ENCODE measurements at places on chromosomes 3 and 15.

GRCh38 chr3:170475092-170475685, 56.5 kb downstream of the CLDN11 start:
- DNase-seq = no peak

GRCh38 chr15:40285151-40285550, 2.3 kb upstream of the ANKRD63 start:
- no peak for DNase-seq

- DNase-seq = no peak
Measured at GRCh38 chr3:158407844-158408517, 163.0 kb upstream of the MLF1 start.

DNA sequence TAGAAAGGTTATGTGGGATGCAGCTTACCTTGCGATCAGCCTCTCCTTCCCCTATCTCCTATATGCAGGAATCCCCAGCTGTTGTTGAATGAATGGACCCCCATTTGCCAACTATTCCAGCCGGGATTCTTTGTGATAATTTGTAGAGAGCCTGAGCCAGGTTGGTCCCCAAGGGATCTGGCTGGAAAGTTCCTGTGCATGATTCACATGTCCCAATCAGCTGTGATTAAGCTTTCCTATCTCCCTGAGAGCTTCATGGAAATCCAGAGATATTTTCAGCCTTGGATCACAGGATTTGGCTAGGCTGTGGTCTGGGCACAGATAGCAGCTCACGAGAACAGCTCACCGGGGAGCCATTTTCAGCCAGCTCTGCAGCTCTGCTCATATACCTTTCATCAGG, 76.7 kb downstream of the ARNT2 start:
- no peak for DNase-seq

- DNase-seq = no peak
Measured at GRCh38 chr15:76006136-76006778, 6.0 kb downstream of the NRG4 start.

DNA sequence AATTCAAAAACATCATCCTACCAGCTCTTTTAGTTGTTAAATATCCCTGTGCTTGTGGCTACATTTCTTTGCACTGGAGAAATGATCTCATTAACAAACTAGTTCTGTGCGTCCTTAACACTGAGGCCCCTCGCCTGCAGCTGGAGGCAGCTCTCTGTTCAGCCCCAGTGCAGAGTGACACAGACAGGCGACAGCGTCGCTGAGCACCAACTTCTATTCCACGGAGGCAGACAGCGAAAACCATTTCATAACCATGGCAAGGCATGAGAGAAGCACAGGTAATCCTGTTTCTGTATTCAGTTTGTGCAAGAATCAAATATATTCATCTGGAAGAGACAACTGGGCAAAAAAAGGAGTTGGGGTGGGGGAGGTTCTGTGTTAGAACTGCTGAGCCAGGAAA, 530.7 kb downstream of the ZIC1 start:
- no peak for DNase-seq

GRCh38 chr3:169362301-169362700, 301.2 kb downstream of the MECOM start:
- DNase-seq = no peak

DNA sequence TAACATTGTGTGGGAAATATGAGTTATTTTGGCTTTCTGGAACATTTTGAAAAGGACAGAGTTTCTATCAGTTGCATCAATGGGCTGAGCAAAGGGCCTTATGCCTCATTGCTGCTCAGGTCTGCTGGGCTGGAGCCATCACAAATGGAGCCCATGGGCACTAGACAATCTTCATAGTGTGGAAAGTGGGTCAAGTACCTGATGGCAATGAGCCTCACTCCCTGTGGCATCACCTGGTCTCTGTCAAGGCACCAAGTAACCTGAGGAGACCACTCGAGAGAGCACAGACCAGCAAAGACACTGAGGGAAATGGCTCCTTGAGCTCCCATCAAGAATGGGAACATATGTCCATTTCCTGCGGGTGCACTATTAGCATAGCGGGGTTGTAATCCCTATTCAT, 96.7 kb upstream of the PPP2R3A start:
- no peak for DNase-seq

DNA sequence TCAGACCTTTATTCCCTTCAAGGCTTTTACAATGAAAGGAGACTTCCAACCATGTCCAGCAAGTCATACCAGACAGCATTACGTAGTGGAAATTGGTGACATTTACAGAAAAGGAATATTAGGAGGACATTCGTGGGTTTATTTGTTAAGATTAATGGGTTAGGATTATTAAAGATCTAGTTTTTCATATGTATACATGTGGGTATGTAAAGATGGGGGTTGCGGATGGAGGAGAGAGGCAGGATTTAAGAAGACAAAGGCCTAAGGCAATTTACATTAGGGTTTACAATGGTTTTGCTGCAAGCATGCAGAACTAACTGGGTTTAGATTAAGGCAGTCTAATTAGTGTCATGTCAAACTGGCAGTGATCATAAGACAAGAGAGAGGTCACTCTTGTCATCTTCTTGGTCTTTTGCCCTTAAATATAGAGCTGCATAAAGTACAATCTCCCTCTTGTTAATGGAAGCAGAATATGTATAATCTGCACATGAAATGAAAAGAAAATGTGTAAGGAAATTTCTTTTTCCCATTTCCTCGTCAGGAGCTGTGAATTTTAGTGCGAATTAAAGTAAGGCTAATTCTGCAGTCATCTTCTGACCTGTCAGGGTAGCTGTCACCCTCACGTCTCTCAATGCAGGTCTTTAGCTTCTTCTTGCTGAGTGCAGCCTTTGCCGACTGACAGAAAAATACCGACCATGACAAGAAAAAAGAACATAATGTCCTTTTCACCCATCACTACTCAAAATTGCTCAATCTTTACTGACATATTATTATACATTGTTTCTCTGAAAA, 258.9 kb upstream of the MEIS2 start:
- DNase-seq = no peak

DNA sequence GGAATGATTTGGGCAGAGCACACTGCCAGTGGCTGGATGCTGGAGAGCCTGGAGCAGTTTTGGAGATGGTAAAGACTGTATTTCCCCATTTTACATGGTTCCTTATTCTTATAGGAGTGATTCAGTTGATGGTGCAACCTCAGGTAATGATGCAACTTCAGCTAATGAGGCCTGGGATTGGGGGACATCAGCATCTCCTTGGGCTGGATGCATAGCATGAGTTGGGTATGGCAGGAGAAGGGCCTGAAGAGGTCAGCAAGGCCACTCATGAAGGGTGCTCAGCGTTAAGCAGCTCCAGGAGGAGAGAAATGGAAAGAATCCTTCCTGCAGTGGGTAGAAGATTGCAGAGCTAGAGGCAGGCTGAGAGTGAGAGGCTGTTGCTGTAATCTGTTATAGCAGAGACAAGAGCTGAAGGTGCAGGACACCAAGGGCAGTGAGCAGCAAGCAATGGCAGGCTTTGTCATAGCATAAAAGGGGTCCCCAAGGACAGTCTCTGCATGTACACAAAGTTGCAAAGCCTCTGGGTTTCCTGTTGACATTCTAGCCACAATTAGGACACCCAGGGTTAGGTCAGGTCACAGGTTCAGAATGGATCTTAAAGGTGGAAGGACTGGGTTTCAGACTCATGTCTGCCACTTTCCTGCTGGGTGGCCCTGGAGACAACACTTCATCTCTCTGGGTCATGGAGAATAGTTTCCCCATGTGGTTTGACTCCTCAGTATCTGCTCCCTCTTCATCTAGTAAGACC, 29.5 kb upstream of the SNRK start:
- DNase-seq = no peak

GRCh38 chr15:33801954-33802353, 166.3 kb upstream of the CHRM5 start:
- DNase-seq = no peak

DNA sequence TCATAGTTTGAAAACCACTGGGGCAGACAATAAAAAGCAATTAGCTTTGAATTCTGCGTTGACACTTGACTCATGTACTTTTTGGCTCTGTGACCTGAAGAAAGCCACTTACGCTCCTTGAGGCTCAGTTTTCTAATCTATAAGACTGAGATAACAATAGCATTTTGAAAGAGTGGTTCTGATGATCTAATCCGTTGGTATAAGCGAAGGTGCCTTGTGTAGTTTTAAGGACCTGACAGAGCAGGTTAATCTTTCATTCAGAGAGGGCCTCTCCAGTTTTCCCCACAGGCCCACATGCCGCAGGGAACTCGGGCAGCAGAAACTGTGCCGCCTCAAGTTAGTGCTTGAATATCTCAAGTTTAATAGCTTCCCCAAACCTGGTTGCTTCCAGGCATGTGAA, 306.0 kb upstream of the GBE1 start:
- DNase-seq = no peak

- DNase-seq = no peak
Measured at GRCh38 chr15:85899927-85900326, 105.2 kb upstream of the KLHL25 start.

DNA sequence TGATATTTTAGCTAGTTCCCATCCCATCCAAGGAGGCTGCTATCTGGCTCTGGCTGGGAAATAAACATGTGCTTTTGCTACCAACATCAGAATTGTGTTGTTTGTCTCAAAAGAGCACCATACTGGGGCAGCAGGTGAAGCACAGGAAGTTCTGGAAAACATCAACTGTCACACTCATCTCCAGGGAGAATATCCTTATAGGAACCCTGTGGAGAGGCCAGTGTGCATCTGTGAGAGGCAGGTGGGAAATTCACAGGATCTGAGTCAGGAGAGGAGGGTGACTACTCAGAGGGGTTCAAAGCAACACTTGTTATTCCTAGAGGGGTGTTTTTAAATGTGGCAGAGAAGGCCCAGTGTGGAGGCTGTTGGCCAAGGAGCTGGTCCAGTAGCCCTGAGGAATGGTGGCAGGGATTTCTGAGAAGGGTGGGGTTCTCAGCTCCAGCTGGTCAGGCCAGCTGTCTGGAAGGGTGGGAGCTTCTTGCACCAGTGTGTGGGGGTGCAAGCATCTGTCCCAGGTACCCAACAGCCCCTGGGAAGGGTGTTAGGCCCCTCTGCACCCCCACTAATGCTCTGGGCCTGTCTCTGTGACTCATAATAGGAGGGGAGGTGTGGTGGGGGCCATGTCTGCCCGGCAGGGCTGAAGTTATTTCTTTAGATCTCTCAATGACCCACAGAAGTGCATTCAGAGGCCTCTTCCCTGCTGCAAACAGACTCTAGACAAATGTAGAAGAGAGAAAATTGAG, 28.7 kb downstream of the RPSA start:
- DNase-seq = no peak

GRCh38 chr3:123323781-123324180, 122.0 kb downstream of the SEC22A start:
- no peak for DNase-seq

- DNase-seq = no peak
Measured at GRCh38 chr3:146626403-146627122, 21.4 kb upstream of the PLSCR5 start.

DNA sequence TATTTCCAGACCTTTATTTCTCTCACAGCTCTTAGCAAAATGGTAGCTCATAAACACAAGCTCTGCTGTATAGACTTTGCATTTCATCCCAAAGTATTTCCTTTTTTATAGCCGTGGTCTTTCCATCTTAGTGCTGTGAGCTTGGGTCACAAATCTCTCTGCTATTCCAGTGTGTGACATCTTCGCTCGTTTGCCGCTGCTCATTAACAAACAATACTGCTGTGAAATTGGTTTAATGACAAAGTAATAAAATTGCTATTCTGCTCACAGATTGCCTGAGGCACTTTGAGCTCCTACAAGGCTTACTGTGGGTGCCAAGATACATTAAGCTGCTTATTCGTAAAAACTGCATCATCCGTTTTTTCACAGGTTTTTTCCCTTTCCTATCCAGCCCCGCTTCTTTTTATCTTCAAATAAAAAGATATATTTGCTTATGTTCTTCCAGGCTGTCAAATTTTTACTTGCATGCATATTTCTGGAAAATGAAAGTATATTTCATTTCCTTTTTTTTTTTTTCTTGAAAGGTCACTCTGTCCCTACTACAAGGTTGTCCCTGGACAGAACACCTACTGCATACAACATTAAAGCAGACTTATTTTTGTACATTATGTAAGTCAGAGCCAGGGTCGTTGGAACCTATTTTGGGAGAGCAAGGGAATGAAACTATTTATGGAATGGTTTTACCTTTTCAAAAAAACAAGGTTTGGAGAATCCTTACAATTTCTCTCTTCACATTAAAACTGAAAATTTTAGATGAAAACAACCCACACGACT, 174.5 kb downstream of the MEIS2 start:
- DNase-seq = no peak

- no peak for DNase-seq
Measured at GRCh38 chr15:71448688-71449114, 333.4 kb downstream of the THSD4 start.

DNA sequence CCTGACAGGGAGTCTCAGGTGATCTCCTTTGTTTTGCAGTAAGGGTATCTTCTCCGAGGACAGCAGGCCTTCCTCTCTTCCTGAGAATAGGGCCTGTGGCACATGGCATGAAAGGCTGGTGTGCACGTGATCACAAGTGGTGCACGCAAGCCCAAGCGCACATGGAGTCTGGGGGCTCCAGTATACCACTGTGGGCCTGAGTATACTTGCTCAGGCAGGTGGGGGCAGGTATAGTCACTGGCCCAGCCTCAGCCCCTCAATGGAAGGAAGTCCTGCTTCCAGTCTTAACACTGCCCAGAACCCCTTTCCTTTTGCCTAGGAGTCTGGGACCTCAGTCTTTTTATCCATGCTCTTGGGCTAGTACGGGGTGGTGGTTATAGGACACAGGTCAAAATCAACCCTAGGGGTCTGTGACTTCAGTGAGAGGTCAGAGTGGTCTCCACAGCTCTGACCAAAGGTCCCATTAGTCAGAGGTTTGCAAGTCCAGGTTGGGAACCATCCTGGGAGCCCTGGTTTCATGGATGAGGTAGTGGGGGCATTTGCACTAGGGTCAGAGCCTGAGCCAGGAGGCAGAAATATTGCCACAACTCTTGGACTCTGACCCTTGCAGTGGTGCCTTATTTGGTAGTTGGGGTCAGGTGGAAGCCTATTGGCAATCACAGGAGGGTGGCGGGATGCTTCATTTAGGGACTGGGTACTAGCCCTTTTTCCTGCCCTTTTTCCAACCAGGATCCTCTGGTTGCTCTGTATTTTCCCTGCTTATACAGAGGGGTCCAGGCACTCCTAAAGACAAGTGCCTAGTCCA, 823 bp upstream of the CCDC71 start:
- DNase-seq = no peak

- no peak for DNase-seq
Measured at GRCh38 chr3:128515-129172, 67.9 kb upstream of the CHL1 start.

Measured in stimulated activated CD4-positive, alpha-beta T cell treated with anti-CD3 and anti-CD28 coated beads, Interleukin-1b, Interleukin-23, amount 100 ng/mL, for 4 hours (primary cell).